Left hindlimb (tissue), 1 donor: ENCODE measurements at places on chromosomes 1 and 21.

- DNase-seq, result no peak
These were observed 406.9 kb upstream of the CXADR start for GRCh38 chr21:17105932-17106331.

DNA sequence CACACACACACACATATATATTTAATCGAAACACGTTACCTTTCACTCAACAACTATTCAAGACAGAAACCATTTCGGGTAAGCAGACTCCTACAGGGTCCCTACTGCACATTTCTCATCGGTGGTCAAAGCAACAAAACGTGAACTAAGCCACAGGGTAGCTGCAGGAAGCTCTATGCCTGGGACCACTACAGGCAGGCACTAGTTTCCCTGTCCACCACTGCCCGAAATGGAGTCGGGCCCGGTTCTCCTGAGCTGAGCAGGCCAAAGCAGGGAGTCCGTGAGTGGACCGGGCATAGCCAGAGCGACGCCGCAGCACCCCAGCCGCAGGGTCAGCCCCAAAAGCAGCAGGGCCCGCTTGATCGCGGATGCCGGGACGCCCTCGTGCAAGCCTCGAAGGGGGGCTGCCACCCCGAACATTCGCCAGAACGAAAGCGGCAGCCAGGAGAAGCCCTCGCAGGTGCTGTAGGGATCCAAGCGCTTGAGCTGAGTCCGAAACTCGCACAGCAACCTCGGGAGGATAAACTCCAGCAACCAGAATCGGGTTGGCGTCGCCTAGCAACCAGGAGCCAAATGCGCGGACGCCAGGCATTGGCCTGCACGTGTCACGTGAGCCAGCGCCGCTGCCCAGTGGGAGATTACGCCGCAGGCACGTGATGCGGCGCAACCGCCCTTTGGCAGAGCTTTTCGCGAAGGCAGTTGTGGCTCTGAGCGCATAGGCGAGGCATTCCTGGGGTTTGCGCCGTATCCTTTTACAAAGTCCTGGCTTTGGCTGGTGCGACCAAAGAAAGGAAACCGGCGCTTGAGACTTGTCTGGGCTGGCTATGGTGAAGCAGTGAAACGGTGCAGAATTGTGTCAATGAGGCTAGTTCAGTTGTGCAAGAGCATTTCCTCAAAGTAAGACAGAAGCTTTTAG is 13.9 kb upstream of the DDI2 start:
- peak; percentile 97 for DNase-seq

DNA sequence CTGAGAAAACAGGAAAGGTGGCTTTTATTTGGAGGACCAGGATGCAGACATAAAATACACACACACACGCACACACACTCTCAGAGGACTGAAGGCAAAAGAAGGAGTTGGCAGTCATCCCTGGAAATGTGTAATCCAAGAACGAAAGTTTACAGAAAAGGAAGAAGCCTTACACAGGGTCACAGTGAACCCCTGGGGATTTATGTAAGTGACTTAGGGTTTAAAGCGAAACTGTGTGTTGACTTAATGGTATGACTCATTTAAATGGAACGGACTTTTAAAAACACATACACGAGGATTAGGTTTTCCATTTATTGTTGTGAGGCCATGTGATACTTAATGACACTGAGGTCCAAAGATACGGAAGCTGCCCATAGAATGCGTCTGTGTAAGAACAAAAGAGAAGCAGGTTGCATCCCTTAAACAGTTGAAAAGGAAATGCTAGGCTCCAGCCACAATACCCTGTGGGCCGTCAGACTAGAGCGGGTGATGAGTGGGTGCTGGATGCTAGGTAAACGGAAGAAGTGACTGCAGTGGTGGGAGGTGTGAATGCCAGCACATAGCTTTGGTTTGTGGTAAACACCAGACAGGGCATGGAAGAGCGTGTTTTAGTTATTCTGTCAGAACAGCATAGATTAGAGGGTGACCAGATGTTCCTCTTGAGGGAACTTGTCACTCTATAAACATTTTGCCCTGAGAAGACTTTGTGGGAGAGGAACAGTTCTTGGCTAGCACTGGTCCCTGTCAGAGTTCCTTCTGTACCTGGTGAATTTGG is 21.6 kb upstream of the BCL10 start:
- DNase-seq, result peak; percentile 69

- DNase-seq, result no peak
These were observed 56.3 kb upstream of the FAM20B start for GRCh38 chr1:178969226-178969987.

DNA sequence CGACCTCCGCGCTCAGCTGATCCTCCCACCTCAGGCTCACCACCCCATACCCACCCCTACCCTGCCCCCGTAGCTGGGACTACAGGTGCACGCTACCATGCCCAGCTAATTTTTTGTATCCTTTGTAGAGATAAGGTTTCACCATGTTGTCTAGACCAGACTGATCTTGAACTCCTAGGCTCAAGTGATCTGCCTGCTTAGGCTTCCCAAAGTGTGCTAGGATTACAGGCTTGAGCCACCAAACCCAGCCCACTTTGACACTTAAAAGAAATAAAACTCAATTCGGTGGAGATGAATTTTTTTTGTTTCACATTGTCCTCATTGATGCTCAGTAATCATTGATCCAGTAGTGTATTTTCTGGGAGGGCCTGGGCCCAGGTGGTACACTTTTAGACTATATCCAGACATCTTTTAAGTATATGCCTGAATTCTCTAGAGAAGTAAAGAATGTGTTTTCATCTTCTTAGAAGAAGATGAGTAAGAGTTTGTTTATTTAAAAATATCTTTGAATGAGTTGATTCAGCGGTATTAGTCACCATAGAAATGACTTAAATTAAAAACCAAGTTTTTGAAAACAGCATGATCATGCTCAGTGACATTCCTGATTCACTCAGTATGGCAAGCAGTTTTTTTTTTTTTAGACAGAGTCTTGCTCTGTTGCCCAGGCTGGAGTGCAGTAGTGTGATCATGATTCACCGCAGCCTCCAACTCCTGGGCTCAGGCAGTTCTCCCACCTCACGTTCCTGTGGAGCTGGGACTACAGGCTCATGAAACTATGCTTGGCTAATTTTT is 57.8 kb downstream of the EPB41 start:
- DNase-seq, result no peak

GRCh38 chr21:36765229-36765628 is 66.3 kb downstream of the SIM2 start:
- DNase-seq, result no peak

GRCh38 chr1:175192111-175192629 is 406 bp downstream of the KIAA0040 start:
- DNase-seq, result peak; percentile 62

GRCh38 chr1:186819563-186819962 is 9.2 kb upstream of the PLA2G4A start:
- DNase-seq, result no peak

GRCh38 chr1:24329331-24329730 is 10.2 kb downstream of the GRHL3 start:
- DNase-seq, result no peak

- no peak for DNase-seq
These were observed 45.2 kb downstream of the AJAP1 start for GRCh38 chr1:4699376-4700301.

DNA sequence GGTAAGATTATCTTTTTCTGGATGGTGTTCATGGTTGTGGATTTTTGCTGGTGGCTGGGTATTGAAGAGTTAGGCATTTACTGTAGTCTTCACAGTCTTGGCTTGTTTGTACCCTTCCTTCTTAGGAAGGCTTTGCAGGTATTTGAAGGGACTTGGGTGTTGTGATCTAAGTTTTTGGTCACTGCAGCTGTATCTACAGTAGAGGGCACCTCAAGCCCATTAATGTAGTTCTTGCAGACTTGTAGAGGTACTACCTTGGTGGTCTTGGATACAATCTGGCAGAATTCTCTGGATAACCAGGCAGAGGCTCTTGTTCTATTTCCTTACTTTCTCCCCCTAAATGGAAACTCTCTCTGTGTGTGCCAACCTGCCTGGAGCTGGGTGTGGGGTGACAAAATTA is 155.8 kb upstream of the BRINP3 start:
- no peak for DNase-seq

DNA sequence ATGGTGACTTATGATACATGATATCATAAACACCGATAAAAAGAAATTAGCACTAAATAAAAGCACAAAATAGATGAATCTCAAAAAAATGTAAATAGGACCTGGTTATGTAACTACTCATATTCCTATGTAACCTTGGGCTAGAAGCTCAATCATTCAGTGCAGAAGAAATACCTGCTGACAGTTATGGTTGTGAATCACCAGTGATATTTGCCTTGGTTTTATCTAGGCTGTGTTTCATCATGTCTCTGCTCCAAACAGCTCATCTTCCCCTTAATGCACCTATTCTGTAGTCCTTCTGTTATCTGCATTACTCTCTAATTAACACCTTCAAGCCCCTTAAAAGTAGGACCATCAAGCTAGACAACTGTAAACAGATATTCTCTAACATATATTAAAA is 16.3 kb upstream of the PIGC start:
- DNase-seq, result no peak

DNA sequence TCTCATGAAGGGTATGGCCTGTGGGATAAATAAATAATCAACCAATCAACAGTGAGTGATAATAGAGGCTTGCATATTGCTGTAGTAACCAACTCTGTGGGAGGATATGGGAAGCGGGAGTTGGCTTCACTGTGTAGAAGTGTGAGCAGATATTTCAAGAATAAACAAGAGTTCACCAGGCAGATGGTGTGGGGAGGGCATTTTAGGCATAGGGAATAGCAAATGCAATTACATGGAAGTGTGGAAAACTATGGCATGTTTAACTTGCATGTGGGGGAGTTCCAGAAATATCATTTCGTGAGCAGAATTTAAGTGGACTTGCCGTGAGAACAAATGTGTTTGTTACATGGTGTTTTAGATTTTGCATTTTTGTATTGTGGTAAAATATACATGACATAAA is 95.2 kb downstream of the SPATA46 start:
- no peak for DNase-seq

DNA sequence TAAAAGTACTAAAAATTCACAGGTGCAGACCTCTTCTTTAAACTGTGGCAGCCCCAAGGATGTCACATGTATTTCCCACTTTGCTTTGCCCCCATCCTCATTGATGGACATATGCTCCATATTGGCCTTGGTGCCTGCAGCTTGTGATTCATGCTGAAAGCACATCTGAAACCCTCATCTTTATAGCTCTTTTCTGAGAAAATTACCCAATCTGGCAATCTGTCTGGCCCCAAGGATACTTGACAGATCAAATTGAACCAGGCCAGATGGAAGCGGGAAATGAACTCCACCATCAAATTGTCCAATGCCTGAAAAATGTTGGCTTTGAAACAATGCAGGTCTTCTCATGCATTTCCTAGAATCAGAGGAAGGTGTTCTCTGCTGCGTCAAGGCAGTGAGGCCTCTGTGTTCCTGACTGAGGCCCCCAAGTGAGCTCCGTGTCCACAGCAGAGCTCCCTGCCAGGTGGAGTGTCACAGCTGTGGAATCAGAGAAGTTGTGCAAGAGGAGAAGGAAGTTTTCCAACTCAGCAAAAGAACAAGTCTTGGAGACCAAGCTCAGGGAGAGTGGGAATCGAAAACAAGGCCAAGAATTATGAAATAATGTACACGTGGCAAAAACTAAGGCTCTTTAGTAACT is 323.7 kb downstream of the PLPP3 start:
- DNase-seq, result peak; percentile 88

- DNase-seq, result no peak
These were observed 61.7 kb upstream of the EDN2 start for GRCh38 chr1:41545996-41546832.

DNA sequence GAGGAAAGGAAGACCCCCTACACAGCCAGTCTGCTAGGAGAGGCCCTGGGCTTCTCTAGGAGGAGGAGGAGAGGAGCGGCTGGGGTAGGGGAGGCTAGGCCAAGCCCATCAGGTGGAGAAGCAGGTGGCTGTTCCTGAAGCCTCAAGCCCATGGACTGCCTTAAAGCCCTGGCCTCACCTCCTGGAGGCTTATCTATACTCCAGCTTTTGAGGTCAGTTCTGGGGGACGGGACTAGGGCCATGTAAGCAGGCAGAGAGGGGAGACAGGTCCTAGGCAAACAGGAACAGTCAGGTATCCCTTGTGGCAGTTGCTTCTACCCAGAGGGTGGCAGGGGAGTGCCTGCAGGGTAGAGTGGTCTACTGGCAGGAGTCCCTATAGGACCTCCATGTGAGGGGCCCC is 40.6 kb downstream of the KCNC4 start:
- DNase-seq, result no peak

DNA sequence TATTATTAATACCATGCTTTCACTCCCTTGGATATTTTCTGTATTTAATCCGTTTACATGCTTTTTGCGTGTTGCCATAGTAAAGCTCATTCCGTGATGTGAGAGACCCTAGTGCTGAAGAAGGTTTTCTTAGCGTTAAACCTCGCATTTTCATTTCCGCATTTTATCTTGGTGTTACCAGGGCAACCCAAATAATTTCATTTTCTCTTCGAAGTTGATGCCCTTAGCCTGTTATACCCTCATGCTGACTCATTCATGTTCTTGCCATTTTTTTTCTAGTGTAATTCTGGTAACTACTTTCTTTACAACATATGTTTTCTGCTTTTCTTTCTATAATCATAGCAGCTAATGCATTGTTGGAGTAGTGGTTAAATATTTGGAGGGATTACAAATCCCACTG is 37.2 kb downstream of the LRRC8C start:
- DNase-seq, result no peak

DNA sequence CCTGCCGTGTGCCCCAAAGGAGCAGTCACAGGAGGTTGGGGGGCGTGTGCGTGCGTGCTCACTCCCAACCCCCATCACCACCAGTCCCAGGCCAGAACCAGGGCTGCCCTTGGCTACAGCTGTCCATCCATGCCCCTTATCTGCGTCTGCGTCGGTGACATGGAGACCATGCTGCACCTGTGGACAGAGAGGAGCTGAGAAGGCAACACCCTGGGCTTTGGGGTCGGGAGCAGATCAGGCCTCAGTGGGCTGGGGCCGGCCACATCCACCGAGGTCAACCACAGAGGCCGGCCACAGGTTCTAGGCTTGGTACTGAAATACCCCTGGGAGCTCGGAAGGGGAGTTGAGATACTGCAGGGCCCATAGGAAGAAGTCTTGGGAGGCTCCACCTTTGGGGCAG is 23.5 kb downstream of the COL6A1 start:
- DNase-seq, result peak; percentile 28

GRCh38 chr1:56520016-56520601 is 59.3 kb downstream of the PLPP3 start:
- no peak for DNase-seq
